Stimulated activated CD8-positive, alpha-beta memory T cell treated with anti-CD3 and anti-CD28 coated beads, Interleukin-4, amount 100 ng/mL, for 1 hour (primary cell): ENCODE measurements at places on chromosomes 12 and 14.

DNA sequence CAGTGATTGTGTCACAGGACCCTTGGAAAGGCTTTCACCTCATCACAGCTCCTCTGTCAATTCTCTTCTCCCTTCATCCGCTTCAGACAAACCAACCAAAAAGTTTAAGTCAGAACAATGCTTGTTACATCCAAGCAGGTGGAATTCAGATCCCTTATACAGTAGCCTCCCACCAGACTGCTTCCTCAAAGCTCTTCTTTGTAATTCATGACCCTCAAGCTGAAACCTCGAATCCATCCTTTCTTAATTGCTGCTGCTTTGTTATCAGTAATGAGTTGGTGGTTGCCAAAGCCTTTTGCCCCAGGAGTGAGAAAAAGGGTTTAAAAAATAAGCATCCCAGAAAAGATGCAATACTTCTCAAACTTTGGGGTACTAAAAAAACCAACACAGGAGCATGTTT is 9.5 kb downstream of the BEST3 start:
- no peak for DNase-seq

GRCh38 chr14:73239393-73240241 is 2.3 kb downstream of the PAPLN start:
- DNase-seq = no peak

DNA sequence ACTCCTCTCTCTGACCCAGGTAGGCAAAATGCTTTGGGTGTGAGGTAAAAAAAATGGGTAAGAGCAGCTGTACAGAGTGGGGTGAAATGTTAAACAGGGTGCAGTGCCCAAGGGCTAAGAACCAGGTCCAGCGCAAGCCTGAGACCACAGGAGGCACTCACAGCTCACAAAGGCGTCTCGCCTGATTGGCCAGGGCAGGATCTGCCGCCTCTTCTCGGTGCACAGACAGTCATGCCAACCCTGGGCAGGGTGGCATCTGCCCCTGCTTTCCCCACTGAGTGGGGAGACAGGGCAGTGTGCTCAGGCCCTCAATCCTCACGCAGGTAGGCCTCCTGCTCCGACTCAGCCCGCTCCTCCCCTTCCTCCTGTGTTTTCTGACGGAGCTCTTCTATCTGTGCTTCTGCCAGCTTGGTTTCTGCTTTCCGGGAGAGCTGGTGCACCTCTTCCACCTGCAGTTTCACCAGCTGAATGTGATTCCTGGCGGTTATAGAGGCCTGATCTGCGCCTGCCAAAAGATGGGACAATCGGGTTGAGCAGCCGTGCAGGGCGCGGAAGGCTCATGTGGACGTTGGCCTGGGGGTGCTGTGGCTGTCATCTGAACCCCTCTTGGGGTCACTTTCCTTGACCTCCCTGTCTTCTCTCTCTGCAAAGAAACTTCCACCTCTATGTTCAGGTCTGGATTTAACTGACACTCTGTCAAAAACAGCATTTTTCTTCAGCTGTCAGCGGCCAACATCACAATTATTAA is 4.7 kb downstream of the B3GNT4 start:
- no peak for DNase-seq

DNA sequence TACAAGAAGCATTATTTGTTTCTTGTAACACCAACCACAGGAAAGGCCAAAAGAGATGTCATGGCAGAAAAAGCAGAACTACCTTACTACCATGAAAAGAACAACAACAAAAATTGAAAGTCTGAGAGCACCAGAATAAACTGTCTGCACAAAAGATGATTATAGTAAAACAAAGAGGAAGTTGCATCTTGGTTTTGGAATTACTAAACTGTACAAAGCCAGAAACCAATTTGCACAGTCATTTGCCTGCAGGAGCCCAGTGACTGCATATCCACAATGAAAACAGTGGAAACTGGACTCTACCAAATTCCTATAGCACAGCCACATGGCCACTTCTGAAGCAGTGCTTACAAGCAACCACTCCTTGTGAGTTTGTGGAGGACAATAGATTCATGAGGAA is 276.2 kb downstream of the SSPN start:
- no peak for DNase-seq

GRCh38 chr12:89994911-89995310 is 286.3 kb upstream of the ATP2B1 start:
- DNase-seq = no peak

DNA sequence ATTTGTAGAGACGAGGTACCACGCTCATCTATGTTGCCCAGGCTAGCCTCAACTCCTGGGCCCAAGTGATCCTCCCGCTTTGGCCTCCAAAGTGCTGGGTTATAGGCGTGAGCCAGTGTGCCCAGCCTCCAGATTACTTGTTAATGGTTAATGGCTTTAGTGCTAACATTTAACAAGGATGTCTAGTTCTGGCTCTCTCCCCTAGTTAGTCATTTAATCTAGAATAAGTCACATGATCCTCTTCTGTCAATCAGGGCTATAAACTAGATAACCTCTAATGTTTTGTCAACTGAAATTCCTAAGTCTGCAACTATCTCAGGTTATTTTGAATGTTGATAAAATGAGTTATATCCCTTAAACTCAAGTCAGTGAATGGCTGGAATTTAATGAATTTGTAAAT is 15.7 kb downstream of the ACTR6 start:
- DNase-seq = no peak
